Gastroesophageal sphincter (tissue), 4 donors: ENCODE measurements at places on chromosomes 2 and 18. TPM values are rescaled to one million over a fixed set of nuclear protein-coding genes. Genes with fewer than 3 reads are reported as not detected.

SNRNP200 gene
- total RNA-seq: 89.1 TPM

SNORC gene
- total RNA-seq: 11.6 TPM

C2orf66 gene
- total RNA-seq: not detected

CHPF gene
- 36.0 TPM for total RNA-seq

FLACC1 gene
- total RNA-seq: 3.5 TPM

TMEM169 gene
- 0.78 TPM for total RNA-seq

UGT1A8 gene
- total RNA-seq: not detected

DSC1 gene
- total RNA-seq: not detected

RASGRP3 gene
- 9.6 TPM for total RNA-seq

ONECUT2 gene
- under 0.01 TPM for total RNA-seq

STRADB gene
- total RNA-seq: 15.1 TPM

- ATAC-seq: no peak
These were observed 12.1 kb upstream of the KDSR start for GRCh38 chr18:63378919-63379638.

DNA sequence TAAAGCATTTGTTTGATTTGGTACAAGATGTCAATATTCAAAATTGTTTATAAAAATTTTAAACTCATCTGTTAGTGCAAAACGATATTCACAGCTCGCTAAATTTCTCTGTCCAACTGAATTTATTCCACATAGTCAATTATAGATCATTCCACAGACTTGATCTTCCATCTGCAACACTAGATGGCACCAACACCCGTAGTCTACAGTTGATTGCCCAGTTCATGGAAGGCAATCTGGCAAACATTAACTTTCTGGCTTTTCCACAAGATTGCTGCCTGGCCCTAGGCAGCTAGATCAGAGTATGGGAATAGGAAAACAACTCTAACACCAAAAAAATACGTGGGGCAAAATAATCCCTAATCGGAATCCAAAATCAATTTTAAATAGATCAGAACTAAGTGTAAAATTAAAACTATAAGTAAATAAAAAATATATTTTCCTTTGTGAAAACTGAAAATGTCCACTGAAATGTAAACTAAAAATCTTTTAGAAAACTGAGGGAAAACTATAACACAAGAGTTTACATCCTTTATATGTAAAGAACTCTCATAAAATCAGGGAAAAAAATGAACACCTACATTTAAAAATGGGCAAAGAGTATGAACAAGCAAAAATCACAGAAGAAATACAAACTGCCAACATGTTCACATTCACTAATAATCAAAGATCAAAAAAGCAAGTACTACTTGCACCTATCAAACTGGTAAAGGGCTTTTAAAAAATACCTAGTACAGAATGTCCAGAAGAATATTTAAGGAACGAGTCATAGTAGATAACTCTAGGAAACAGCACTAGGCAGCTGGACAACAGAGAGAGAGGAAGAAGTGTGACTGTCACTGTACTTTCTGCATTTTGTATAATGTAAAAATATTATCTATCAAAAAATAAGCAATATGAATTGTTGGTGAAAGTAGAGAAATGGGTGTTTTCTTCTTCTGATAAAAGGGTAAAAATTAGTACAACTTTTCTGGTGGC lies 35.0 kb downstream of the RTN4 start:
- ATAC-seq: peak; percentile 66

- ATAC-seq: no peak
These were observed 6.0 kb upstream of the NEDD4L start for GRCh38 chr18:58038063-58038462.

GRCh38 chr2:220275454-220275853 lies 648.0 kb downstream of the SLC4A3 start:
- no peak for ATAC-seq

- no peak for ATAC-seq
These were observed 231.8 kb upstream of the MYT1L start for GRCh38 chr2:2562867-2563266.

- no peak for ATAC-seq
These were observed 154.9 kb downstream of the SATB2 start for GRCh38 chr2:199302851-199303250.

DNA sequence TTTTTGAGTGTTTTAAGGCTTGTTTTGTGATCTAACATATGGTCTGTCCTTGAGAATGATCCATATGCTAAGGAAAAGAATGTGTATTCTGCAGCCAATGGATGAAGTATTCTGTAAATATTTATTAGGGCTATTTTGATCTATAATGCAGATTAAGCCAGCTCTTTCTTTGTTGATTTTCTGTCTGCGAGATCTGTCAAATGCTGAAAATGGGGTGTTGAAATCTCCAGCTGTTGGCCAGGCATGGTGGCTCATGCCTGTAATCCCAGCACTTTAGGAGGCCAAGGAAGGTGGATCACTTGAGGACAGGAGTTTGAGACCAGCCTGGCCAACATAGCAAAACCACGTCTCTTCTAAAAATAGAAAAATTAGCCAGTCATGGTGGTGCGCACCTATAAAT lies 132.7 kb downstream of the DIS3L2 start:
- no peak for ATAC-seq

- ATAC-seq: no peak
These were observed 57.1 kb upstream of the ITGB6 start for GRCh38 chr2:160257041-160257742.

DNA sequence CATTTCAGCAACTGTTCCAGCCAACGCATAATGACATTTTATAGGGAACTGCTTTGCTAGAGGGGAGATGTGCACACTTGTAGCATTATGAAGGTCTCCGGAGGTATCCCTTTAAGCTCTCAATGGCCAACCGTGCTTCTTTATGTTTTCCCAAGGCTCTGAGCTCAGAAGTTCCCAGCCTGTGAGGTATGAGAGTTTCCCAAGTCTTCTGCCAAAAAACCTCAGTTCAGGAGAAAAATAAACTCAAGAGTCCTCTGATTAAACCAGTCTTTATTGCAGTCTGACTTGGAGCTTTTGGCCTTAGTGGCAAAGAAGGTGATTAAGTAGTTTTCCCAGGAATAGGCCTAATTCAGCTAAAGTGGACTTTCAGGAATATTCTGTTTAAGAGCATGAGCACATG lies 35.4 kb upstream of the ZNF532 start:
- no peak for ATAC-seq

DNA sequence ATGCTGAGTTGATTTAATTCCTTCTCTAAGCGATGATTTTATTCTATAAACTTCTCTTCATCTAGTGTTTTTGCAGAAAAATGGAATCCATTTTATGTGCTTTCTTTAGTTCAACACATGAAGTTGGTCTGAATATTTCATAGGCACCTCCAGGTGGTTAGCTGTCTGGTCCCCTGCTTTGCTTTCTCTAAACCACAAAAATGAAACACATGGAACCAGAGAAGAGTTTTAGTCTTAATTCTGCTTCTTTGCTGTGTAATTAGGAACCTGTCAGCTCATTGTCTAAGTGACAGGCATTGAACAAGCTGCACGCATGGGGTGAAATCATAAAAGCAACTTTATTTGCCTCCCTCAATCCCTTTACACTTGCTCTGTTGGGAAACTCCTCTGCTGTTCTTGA lies 150.4 kb downstream of the PIK3C3 start:
- no peak for ATAC-seq

- ATAC-seq: no peak
These were observed 53.6 kb upstream of the LAPTM4A start for GRCh38 chr2:20104900-20105545.

DNA sequence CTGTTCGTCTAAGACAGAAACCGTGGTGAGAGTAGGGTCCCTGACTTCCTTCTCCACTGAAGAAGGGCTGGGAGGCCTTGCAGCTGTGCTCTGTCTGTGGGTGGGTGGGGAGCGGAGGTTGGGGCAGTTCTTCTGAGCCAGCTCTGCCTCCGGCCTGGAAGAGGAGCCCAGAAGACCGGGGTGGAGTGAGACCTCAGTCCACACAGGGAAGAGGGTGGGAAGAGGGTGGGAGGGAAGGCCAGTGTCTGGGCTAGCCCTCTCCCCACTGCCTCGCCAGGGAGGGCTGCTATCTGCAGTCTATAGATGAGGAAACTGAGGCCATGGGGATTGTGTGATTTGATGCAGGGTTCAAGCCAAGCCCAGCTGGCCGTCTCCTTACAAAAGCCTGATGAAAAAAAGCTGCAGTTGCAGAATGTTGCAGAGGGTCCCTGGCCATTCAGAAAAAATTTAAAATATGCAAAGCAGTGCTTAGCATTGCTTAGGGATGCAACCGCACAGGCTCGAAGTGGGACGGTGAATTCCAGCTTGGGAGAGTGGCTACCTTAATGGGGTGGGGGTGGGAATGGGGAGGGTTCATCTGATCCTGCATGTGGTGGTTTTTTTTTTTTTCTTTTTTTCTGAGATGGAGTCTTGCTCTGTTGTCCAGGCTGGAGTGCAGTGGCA lies 181.6 kb upstream of the HS6ST1 start:
- no peak for ATAC-seq

- no peak for ATAC-seq
These were observed 11.7 kb upstream of the SEMA4C start for GRCh38 chr2:96881349-96882195.

DNA sequence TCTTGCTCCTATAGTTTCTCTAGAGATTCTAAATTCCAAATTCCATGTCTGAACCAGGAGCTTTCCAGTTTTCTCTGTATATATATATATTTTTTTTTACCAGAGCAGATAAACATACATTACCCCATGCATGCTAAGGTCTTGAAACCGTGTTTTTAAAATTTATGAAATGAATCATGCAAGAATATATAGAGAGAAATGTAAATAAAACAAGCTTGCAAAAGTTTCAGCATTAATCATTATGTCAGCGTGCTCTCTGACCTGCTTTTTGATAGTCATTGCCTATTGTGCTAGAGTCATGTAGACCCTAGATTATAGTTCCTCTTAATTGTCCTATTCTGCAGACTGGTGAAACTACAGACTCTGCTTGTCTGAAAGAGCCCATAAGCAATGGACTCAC lies 22.6 kb upstream of the TRIM43 start:
- ATAC-seq: no peak

DNA sequence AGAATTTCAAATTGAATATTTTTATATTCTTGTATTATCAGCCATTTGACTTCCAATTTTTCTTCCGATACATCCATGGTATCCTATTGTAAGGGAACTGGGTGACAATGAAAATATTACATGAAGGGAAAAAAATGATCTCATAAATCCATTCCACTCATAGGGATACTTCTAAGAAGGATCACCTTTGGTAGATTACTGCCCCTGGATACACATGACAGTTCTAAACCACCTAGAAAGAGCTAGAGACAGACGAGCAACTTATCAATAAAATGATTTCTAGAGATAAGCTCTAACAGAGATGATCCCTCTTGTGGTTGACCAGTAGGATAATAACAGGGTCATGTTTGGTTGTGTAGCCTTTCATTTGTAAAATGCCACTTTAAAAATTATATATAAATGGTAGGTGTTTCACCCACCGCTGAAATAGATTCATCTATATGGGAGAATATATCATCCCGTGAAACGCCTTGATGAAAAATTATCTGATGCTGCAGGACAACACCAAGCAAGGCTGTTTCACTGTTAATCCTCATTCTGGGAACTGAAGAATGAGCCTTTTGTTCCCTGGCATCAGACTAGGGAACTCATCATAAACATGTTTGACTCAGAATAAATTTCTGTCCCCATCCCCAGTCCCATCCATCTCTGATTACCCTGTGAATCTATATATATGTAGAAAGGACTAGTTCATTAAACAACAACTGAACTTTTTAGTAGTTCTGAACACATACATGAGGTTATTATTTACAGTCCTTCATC lies 180.0 kb downstream of the TCF4 start:
- ATAC-seq: no peak

GRCh38 chr18:45727068-45727467 lies 3.1 kb downstream of the SLC14A1 start:
- no peak for ATAC-seq

- no peak for ATAC-seq
These were observed 1034.9 kb upstream of the FANCL start for GRCh38 chr2:59276033-59276432.

- ATAC-seq: no peak
These were observed 263.5 kb upstream of the LRRTM1 start for GRCh38 chr2:80568011-80568410.

GRCh38 chr2:38665854-38666555 lies at the start of gene GALM:
Gene GALM, plus strand, starts transcription at chr2:38666114. Its CDS starts 48 bp downstream, at chr2:38666162.
- ATAC-seq: peak; percentile 95

DNA sequence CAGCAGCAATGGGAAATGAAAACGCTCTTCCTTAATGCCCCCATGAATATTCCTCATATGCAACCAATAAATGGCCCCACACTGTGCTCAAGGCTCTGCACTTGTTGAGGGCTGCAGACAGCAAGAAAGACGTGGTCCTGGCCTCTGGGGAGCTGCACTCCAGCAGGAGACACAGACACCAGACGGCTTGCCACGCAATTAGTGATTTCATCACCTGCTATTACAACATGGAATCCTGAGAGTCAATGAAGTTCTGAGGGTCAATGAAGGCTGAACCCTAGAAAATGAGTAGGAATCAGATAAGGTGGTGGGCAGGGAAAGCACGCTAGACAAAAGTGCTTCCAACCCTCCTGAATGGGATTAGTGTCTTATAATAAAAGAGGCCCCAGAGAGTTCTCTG lies 18.9 kb downstream of the CREG2 start:
- no peak for ATAC-seq

DNA sequence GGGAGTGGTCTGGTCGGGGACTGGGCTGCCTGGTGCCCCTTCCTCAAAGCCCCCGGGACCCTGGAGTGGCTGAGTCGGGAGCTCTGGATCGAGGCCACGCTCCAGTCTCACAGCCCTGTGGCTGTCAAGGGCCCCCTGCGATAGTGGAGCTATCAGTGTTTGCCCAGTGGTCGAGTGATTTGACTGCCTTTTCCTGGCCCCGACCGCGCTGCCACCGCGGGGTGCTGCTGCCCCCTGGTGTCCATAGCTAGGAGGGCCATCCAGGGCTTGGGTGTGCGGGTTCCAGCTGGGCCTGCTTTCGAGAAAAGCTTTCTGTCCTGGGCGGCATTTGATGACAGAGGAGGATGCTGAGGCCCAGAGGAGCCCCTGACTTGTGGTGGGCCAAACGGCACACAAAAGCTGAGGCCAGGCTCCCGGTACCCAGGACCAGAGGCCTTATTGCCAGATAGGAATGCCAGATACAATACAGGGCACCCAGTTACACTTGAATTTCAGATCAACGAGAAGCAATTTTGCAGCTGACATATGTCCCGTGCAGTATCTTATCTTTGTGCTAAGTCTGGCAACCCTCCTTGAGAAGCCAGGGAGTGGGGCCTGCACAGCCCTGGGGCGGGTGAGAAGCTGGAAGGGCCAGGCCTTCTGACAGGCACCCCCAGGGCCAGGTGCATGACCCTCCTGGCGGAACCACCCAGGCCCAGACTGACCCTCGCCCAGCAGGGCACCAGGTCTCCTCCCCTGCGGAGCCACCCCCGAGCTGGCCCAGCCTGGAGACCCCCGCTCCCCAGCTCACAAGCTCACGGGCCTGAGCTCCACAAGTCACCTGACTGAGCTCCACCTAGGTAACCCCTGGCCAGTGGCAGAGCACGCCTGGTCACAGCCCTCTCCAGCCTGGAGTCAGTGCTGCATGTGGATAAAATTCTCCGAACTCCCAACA lies 13.0 kb downstream of the ODC1 start:
- peak; percentile 70 for ATAC-seq

DNA sequence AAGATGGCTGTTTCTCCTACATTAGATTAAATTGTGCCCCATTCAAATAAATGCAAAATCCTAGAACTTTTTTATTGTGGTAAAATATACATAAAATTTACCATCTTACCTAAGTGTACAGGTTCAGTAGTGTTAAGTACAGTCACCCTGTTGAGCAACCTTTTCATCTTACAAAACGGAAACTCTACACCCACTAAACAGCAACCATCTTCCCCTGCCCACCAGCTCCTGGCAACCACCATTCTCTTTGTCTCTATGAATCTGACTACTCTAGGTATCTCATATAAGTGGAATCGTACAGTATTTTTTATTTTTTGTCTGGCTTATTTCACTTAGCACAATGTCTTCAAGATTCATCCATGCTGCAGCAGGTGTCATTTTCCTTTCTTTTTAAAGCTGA lies 53.0 kb downstream of the ASXL2 start:
- ATAC-seq: no peak
